ENCODE measurements at places on chromosomes 5 and 9.

- DNase-seq: peak; percentile 41
These were observed 9.9 kb upstream of the FBP2 start for GRCh38 chr9:94603259-94604160.

DNA sequence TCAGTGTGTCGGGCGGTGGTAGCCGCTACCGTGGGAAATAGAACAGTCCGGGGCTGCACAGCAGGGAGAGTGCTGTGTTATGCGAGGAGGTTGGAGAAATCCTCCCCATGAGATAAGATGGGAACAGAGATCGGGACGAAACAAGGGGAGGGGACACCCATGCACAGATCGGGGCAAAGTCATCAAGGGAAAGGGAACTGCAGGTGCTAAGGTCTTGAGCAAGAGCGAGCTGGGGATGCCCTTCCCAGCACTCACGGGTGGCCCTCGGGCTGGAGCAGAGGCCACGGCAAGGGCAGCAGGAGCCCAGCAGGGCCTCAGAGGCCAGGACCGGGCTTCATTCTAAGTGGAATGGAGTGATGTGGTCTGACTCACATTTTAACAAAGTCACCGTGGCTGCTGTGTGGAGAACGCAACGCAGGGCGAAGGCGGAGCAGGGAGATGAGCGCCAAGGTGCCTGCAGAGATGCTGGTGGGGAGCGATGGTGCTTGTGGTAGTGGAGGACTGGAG lies 7.7 kb downstream of the IL13 start:
- DNase-seq: no peak

DNA sequence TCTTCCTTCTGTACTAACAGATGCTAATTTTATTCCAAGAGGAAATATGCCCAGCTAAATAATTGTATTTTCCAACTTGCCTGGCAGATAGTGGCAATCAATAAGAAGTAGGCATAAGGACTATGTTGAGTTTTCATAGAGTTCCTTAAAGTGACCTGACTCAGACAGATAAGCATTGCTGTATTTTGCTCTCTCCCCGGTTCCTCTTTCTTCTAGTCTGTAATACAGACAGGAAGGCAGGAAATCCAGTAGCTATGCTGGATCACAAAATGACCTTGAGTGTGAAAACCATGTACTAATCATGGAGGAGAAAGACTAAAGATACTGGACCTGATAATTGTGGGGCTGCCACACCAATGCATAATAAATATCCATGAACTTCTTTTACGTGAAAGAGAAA lies 701.7 kb downstream of the CETN3 start:
- no peak for DNase-seq

- DNase-seq: peak; percentile 85
These were observed 29.5 kb upstream of the LHFPL2 start for GRCh38 chr5:78677777-78678668.

DNA sequence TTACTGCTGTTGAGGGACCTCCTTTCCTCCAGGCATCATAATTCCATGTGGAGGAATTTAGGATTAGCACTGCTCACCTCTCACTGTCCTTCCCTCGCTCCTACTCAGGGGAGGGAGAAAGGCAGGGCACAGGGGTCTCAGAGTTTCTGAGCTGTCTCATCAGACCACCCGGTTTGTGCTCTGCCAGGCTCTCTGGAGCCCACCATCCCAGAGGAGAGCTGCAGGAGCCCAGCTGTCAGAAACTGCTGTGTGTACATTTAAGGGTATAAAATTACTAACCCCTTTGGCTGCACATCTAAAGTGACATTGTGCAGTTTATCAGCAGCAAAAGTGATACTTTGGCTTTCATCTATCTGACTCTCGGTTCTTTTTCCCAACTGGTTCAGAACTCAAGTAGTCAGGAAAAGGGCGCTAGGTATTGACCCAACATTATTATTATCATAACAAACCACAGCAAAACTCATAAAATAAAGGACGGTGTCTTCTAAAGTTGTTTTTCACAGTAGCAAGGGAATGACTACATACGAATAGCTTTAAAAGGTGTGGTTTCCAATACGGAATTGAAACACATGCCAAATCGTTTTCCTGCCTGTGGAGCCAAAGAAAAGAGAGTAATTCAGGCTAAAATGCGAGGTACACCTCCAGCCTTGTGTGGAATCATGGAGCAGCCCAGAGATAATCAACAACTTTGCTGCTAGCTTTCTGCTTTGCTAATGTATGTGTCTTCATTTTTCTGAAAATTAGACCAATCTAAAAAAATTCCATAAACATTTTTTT lies 348.1 kb downstream of the TMEM167A start:
- no peak for DNase-seq

DNA sequence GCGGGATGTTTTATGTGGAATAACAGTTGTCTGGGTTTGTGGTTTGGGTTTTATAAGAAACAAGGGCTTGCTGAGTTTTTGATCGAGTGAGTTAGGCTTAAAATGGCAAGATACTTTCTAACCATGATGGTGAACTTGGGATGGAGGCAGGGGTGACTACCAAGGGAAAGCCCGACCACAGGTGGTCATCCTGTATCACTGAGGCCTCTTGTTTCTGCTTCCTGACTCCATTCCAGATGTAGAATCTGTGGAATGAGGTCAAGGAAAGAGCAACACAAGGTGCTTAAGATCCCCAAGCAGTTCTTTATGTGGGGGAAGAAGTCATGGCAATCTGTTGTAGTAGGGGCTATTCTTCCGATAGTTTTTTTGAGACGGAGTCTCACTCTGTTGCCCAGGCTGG lies 122.3 kb downstream of the GOLPH3 start:
- DNase-seq: no peak

- DNase-seq: no peak
These were observed 18.7 kb upstream of the RASGRF2 start for GRCh38 chr5:80941496-80941895.

DNA sequence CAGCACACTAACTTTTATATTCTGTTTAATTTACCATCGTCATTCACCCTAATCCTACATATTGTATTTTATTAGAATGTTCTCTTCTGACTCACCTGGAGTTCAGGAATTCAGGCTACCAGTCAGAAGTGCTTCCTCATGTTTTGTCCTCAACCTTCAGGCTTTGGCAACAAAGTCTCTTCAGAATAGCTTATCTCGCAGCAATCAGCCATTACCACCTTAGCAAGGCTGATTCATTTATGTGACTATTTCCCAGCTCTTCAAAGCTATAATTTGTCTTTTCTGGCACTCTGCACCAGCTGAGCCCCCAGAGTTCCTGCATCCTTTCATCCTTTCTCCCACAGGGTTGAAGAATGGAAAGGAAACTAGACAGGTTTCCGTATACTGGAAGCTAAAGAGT lies 365.5 kb upstream of the CDH18 start:
- no peak for DNase-seq

- DNase-seq: peak; percentile 73
These were observed 104.0 kb upstream of the ZNF366 start for GRCh38 chr5:72611118-72611730.

- no peak for DNase-seq
These were observed 591.5 kb downstream of the RAB3C start for GRCh38 chr5:59174248-59174844.

- no peak for DNase-seq
These were observed 37.1 kb downstream of the VAV2 start for GRCh38 chr9:133954862-133955529.

- no peak for DNase-seq
These were observed 424.6 kb downstream of the MED10 start for GRCh38 chr5:5953584-5954274.

DNA sequence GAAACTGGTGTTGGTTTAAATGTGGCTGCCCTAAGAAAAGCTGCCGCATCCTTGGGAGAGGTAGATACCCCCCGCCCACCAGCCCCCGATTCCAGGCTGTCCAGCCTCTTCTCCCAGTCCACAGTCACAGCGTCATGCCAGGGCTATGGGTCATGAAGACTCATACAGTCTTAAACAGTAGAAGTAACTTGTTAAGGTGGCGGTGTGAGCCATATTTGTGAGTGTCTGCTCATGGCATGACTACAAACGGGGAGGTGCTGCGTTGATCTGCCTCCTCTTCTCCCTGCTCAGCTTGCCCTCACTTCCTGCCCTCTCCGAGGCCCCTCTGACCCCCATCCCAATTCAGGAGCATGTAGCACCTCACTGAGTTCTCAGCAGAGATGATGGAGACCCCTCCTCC lies 20.8 kb downstream of the FGD3 start:
- DNase-seq: no peak

- DNase-seq: no peak
These were observed 2.1 kb upstream of the MYMK start for GRCh38 chr9:133526721-133527321.

- DNase-seq: no peak
These were observed 220.4 kb downstream of the PARP8 start for GRCh38 chr5:50886657-50887345.

DNA sequence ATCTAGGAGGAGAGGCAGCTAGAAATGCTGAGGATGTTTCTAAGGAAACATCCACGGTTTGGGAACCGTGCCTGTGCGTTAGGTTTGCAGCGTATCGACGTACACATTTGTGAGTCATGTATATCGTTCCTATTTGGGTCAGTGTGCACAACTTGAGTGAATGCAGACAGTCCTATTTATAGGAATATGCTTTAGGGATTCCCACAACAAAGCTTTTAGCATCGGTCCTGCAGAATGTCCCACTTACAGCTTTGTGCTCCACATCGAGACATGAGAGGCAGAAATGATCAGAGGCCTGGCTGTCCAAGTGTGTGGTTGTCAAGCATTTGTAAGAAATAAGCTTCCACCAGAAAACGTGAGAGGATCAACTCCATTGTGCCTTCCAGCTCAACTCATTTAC lies 1282.7 kb upstream of the WWC1 start:
- DNase-seq: no peak

DNA sequence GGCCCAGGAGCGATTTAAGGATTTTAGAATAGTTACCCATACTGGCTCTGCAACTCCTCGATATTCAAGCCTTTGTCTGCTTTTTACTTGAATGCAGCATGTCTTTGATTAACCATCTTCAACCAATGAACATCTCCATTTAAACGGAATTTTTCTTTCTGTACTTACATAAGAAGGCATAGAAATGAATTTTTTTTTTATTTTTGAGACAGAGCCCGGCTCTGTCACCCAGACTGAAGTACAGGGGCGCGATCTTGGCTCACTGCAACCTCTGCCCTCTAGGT lies 825 bp upstream of the RIOK2 start:
- DNase-seq: no peak

DNA sequence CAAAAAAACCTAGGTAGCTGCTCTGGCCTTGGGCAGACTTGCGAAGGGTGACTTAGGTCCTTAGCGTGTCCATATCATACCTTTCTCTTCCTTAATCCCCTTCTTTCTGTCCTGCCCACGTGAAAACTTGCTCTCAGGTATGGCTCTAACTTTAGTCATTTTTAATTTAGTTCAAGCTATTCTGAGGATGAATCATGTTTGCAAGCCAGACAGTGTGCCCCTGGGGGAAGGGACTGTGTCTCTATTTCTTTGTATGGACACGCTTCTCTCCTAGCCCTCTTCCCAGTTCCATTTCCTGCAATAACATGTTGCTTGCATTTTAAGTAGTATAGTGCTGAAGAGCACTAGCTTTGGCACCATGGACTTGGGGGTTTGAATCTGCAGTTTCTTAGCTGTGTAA lies 120.6 kb downstream of the PTTG1 start:
- DNase-seq: no peak

DNA sequence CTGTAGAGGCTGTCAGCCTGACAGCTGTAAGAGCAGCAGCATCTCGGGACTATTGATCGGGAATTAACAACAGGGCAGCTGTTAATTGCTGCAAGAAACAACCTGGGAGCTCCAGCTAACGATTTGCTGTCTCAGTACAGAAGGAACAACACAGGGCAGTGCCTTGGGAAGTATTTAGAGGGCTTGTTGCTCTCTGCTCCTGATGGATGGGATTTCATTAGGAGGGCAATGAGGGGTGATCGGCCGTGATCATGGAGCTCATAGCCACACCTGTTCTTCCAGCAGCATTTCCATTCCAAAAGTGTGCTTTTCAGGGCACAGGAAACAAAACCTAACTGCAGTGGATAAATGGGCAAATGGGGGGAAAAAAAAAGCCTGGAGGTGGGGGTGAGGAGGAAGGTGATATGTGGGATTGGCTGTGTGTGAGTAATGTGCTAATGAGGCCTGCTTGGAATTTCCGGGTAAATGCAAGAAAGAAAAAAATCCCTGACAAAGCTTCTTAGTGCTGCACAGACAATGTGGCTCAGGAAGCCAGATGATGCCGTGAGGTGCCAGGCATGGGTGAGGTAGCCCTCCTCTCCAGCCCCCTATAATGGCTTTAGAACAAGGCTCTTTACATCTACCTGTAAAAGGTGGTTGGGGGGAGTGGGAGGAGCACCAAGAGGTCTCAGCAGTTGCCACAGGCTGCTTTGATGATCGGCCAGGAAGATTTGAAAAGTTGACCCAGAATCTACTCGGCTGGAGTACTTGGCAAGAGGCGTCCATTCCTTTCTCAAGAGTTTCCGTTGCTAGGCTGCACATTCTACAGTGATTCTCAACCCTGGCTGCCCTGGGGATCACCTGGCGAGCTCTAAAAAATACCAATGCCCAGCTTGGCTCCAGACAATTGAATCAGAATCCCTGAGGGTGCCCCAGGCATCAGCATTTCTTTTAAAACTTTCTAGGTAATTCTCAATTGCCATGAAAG lies 139.5 kb upstream of the KLF9 start:
- no peak for DNase-seq

DNA sequence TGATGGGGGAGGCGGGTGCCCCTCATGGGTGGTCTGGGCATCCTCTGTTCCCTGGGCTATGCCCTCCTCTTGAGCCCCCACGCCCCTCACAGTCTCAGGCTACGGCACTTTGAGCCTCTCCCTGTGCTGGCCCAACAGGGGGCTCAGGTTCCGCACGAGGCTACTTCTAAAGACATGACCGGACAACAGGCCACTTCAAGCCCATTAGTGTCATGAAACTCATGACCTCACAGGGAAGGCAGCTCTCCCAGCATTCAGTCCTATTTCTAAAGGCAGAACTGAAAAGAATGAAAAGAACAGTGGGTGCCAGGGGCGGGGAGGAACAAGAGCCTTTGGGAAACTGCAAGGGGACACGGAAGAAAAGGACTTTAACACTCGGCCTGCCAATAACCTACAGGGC lies 45.0 kb downstream of the COL23A1 start:
- no peak for DNase-seq

- no peak for DNase-seq
These were observed 218.2 kb downstream of the ARHGEF28 start for GRCh38 chr5:73844165-73844564.

GRCh38 chr9:18855656-18856055 lies 177.4 kb downstream of the SAXO1 start:
- no peak for DNase-seq

DNA sequence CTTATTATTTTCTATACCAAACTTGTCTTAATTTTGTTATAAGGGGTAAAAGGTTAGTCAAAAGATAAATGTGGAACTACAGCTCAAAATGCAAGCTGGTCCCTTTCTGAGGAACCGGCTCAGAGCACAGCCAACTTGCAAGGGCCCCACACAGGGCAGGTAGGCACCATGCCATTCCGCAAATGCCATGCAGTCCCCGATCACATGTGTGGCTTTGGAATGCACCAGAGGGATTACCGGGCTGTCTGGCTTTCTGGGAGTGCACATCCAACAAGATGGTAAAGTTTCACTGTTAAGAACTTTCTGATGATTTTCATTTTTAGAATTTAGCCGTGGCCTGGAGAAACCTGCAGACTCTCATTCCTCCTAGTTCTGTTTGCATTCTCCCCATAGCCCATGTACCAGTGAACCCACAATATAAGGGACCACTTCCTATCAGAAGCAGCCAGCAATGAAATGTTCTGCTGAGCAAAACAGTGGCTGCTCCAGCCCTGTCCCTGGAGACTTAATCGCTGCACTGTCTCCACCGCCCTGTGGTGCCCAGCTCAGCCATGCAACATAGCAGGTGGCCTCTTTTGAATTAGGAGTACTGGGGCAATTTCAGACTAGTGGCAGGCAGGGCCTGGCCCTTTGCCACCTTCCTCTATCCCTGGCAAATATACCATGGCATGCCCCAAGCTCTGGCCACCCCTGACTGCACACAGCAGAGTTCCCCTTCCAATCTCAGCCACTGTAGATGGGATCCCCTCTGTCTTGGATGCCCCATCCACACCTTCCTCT lies 11.4 kb downstream of the SHB start:
- DNase-seq: no peak
